ENCODE measurements at places on chromosomes 13 and 19. TPM values are rescaled to one million over a fixed set of nuclear protein-coding genes. Genes with fewer than 3 reads are reported as not detected.

GRCh38 chr19:54561840-54562239, 11.8 kb upstream of the LILRA2 start:
- no peaks in the 10 kb centered on the region for H3K4me1 ChIP-seq
- no peak overlapping the region for H3K4me3 ChIP-seq
- H3K36me3 ChIP-seq: peaks cover 4% of the 10 kb centered on the region
- H3K27ac ChIP-seq: no peak overlapping the region
- H3K27me3 ChIP-seq: no peaks in the 10 kb centered on the region

- DNase-seq: no peak
- H3K4me1 ChIP-seq: no peaks in the 10 kb centered on the region
- no peaks in the 10 kb centered on the region for H3K27me3 ChIP-seq
- no peaks in the 10 kb centered on the region for H3K36me3 ChIP-seq
- no peak overlapping the region for H3K27ac ChIP-seq
Measured at GRCh38 chr13:79522583-79522982, 41.6 kb downstream of the NDFIP2 start.

- no peak for DNase-seq
- H3K4me1 ChIP-seq: peaks cover 3% of the 10 kb centered on the region
- no peak overlapping the region for H3K4me3 ChIP-seq
Measured at GRCh38 chr13:60288569-60288968, 108.5 kb upstream of the TDRD3 start.

DNA sequence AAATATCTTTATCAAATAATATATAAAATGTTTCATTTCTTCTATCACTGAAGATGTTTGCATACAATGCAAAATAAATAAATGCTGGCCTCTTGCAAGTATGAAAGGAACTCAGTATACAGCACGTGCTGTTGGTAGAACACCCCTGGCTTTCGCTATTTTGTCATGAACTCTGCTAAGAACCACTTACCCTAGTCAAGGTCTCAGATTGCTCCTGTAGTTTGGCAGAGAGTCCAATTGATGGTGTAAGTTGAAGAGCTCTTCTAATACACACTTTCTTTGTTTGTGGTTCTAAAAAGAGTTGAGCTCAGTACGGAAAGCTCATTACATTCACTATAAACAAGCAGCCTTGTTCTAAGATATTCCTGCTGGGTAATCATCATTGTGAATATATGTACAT, 1258.9 kb downstream of the EFNB2 start:
- no peak overlapping the region for H3K27ac ChIP-seq
- H3K27me3 ChIP-seq: no peaks in the 10 kb centered on the region
- peaks cover 34% of the 10 kb centered on the region for H3K4me1 ChIP-seq
- H3K4me3 ChIP-seq: no peak overlapping the region
- no peaks in the 10 kb centered on the region for H3K36me3 ChIP-seq
- DNase-seq: no peak

Gene SCGB2B2
- not detected for total RNA-seq
